ENCODE measurements at places on chromosomes 3 and 15.

GRCh38 chr15:38642689-38643270 lies 78.2 kb upstream of the RASGRP1 start:
- no peak for DNase-seq

DNA sequence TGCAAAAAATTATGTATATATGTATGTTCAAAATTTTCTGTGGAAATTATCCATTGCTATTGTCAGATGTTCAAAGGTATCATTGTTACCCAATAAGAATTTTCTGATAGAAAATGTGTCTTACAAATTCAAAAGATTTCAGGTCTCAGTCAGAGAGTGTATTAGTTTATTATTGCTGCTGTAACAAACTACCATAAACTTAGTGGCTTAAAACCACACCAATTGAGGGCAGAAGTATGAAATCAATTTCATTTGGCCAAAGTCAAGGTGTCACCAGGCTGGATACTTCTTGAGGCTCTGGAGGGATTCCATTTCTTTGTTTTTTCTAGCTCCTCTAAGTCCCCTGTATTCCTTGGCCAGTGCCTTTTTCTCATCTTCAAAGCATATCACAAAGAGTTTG lies 914.4 kb upstream of the ROBO1 start:
- DNase-seq = no peak

- no peak for DNase-seq
Observed at GRCh38 chr3:27354588-27355203, 14.5 kb downstream of the NEK10 start.

DNA sequence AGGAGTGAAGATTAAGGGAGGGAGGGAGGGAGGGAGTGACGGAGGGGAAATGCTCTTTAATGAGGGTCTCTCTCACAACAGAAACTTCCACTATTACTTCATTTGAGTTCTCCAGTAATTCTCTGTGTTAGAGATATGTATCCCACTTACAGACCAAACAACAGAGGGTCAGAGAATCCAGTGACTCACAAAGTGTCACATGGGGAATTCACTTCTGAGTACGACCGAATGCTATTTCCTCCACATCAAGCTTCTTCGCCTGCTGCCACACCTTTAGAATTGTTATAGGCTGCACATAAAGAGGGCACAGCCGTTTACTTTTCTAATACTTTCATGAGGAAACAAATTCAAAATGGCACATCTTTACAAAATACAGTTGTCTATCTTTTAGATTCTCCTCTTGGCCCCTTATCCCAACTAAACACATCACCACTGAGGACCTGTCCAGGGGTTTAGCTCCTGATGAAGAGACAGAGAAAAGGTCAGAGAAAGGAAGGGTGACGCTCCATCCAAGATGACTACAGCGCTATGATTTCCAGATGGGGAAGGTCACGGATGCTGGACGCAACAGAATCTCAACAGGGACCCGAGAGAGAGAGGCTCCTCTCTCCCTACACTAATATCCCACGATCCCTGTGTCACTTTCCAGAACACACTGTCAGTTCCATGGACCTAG lies 119.0 kb downstream of the XXYLT1 start:
- no peak for DNase-seq

All from NCI-H1694 treated with DMSO at 0.1 percent for 48 hours (cell line).